Stimulated activated CD8-positive, alpha-beta memory T cell treated with anti-CD3 and anti-CD28 coated beads, Interleukin-15, amount 100 ng/mL, for 48 hours (primary cell): ENCODE measurements at places on chromosomes 4 and X.

- DNase-seq: no peak
Observed at GRCh38 chr4:169492436-169493163, 119.8 kb downstream of the NEK1 start.

DNA sequence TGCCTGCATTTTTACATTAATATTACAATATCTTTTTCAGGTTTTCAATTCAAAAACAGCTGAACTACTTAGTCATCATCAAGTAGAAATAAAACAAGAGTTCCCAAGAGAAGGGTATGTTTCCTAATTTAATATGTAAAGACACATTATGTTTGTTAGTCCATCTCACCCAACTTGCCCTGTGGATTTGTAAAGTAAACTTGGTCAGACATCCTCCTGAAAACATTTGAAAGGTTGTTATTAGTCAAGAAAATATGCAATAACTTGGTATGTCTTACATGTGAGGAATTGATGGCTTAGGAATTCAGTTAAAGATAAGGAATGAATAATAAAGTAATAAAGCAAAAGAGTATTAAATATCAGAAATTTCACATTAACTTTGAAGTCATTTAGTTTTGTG lies 12.2 kb downstream of the GK start:
- DNase-seq: no peak

DNA sequence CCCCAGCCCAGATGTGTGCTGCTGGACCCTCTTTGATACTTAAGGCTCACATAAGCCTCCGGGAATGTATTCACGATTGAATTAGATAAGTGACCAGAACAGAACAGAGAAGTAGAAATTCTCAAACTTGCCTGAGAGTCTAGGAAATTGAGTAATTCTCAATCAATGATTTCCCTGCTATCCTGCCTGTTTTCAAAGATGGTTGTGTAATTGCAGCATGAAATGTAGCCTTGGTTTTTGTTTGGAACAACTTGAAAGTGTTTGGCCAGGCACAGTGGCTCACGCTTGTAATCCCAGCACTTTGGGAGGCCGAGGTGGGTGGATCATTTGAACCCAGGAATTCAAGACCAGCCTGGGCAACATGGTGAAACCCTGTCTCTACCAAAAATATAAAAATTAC lies 41.2 kb downstream of the TNIP2 start:
- DNase-seq: no peak

GRCh38 chrX:109974906-109975655 lies 27.8 kb upstream of the TMEM164 start:
- no peak for DNase-seq

DNA sequence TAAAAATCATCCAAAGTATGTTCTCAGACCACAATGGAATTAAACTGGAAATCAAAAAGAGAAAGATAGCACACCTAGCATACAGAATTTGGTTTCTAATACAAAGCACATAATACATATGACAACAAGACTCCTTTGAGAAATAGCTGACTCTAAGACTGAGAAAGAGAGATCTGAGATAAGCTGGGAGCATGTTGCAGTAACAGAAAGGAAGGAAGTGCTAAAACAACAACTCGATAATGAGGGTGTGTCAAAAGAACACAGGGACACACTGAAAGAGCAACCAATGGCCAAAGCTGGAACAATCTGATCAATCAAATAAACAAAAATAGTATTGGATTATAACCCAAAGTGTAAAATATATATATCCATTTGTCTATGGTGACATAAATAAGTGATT lies 586.6 kb downstream of the C4orf33 start:
- no peak for DNase-seq
